ENCODE measurements at places on chromosomes 3 and 15. TPM values are rescaled to one million over a fixed set of nuclear protein-coding genes. Genes with fewer than 3 reads are reported as not detected.

Gene ZFYVE19
- total RNA-seq = 20.1 TPM

Gene LRRC2
- total RNA-seq = not detected

- peaks cover 4% of the 10 kb centered on the region for H3K27me3 ChIP-seq
- no peak for DNase-seq
- H3K4me1 ChIP-seq = no peaks in the 10 kb centered on the region
- H3K4me3 ChIP-seq = no peak overlapping the region
- H3K36me3 ChIP-seq = no peaks in the 10 kb centered on the region
These were observed 74.8 kb upstream of the CACNA2D3 start for GRCh38 chr3:54047568-54047967.

DNA sequence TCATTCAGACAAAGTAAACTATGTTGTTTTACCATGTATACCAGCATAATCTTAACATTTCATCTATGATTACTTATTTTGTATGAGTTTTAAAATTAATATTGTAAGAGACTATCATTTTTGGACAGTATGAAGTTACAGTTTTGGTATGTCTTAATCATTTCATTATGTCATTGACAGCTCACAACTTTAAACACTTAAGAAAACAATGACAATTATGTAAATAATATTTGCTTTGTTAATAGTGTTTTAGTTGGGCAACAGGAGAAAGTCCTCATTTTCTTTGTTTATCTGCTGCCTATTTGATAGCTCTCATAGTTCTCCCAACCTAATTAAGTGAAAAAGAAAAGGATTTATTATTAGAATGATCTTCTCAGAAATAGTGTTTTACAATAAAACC is 80.2 kb downstream of the MEF2A start:
- H3K4me1 ChIP-seq = peaks cover 14% of the 10 kb centered on the region
- no peak overlapping the region for H3K27ac ChIP-seq
- H3K27me3 ChIP-seq = no peaks in the 10 kb centered on the region
- H3K36me3 ChIP-seq = peaks cover 45% of the 10 kb centered on the region

DNA sequence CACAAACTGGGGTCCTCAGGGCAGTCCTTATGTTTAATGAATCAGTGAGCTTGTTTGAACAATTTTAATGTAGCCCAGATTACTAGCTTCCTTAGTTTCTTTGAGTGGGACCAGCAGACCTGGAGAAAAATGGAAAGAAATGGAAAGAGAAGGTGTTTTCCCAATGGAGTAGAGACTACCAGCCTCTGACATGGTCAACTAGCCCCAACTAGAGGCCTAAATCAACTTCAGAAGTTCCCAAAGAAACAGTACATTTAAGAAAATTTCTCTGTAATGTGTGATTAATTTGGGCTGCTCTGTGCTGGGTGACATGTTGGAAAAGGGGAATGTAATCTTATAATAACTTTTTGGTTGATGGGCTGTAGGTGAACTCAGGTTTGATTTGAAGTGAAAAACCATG is 310.9 kb downstream of the MFSD1 start:
- no peaks in the 10 kb centered on the region for H3K27me3 ChIP-seq
- H3K36me3 ChIP-seq = no peaks in the 10 kb centered on the region
- H3K4me1 ChIP-seq = no peaks in the 10 kb centered on the region

- no peak overlapping the region for H3K4me3 ChIP-seq
- no peaks in the 10 kb centered on the region for H3K27me3 ChIP-seq
- no peaks in the 10 kb centered on the region for H3K36me3 ChIP-seq
These were observed 208.8 kb downstream of the GABRG3 start for GRCh38 chr15:27179789-27180188.

DNA sequence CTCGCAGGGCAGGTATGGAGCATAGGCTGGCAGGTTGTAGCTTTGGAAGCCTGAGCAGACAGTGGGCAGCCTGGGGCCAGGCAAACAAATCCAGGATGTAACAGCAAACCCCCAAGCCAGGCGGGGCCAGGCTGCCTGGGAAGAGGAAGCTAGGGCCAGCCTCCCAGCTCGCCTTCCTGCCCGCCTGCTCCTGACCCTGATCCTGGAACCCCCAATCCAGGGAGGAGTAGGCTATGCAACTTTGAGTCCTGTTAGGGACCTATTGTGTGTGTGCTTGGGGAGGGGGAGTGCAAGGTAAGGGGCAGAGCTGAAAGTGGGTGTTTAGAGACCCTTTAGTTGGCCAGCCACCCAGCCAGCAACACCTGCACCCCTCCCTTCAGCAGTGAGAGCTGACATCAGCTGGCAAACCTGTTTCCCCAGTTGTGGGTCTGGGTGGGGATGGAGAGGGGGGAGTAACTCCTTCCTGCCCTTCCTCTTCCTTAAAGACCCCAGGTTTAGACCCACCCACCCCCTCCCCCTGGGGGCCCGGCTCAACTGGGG is 2.5 kb downstream of the NBEAL2 start:
- H3K4me1 ChIP-seq = peaks cover 64% of the 10 kb centered on the region
- no peak overlapping the region for H3K4me3 ChIP-seq
- H3K36me3 ChIP-seq = peaks cover 5% of the 10 kb centered on the region
- no peaks in the 10 kb centered on the region for H3K27me3 ChIP-seq
- H3K27ac ChIP-seq = no peak overlapping the region

Gene AMIGO3
- total RNA-seq = 0.23 TPM

- no peaks in the 10 kb centered on the region for H3K36me3 ChIP-seq
- H3K4me3 ChIP-seq = no peak overlapping the region
- no peak for DNase-seq
- no peaks in the 10 kb centered on the region for H3K27me3 ChIP-seq
- H3K4me1 ChIP-seq = peaks cover 10% of the 10 kb centered on the region
- no peak overlapping the region for H3K27ac ChIP-seq
These were observed 66.5 kb upstream of the BCL6 start for GRCh38 chr3:187811585-187812250.

DNA sequence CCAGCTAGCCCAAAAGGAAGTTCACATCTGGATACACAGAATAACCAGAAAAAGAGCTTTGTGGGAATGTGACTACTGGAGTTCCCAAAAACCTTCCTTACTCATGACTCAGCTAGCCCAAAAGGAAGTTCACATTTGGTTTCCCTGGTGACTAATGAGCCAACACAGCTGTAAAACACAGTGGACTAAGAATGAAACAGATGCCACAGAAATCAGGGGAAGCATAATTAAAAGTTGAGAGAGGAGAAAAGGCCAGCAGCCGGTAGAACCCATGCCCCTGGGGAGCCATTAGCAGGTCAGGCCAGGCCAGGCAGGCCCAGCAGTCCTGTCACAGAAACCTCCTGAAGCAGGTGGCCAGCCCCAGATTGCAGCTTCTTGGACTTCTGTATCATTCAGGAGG is 130.3 kb downstream of the GHSR start:
- H3K4me1 ChIP-seq = peaks cover 8% of the 10 kb centered on the region
- DNase-seq = no peak
- H3K27ac ChIP-seq = no peak overlapping the region
- peaks cover 5% of the 10 kb centered on the region for H3K36me3 ChIP-seq
- H3K27me3 ChIP-seq = no peaks in the 10 kb centered on the region
- H3K4me3 ChIP-seq = no peak overlapping the region

DNA sequence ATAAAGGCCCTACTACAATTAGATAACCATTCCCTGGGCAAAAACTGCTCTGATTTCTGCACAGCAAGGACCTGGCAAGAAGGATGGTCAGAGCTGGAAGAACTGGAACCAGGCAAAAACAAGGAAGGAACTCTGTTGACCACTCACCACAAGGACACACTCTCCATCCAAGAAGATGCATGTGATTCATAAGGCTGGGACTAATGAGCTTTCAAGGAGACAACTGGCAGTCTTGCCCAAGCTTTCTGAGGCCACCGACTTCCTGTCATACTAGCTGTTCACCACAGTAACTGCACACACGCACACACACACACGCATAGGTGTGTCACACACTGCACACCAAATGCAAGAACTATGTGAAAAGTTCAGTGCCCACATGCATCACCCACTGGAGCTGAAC is 256.6 kb downstream of the OCA2 start:
- no peaks in the 10 kb centered on the region for H3K4me1 ChIP-seq
- no peak overlapping the region for H3K4me3 ChIP-seq
- DNase-seq = no peak
- H3K27ac ChIP-seq = no peak overlapping the region
- H3K36me3 ChIP-seq = no peaks in the 10 kb centered on the region

Gene VWA5B2
- total RNA-seq = not detected

Gene TMCO5A
- not detected for total RNA-seq

DNA sequence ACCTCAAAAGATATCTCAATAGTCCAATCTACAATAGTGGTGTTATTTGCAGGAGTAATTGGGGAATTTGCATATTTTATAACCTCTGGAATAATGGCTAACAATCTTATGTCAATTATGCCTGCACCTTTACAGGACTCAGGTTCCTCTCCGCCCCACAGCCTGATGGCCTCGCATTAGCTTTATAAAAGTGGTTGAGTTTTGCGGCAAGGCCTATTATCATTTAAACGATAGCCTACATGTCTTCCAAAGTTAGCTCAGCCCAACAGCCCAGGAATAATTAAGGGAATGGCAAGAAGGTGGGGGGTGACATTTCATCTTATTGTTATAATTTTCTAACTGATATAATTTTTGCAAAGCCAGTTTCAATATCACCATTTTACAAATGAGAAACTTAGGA is 97.3 kb downstream of the RTP4 start:
- H3K27ac ChIP-seq = no peak overlapping the region
- no peaks in the 10 kb centered on the region for H3K36me3 ChIP-seq
- no peak for DNase-seq

GRCh38 chr3:152656972-152657355 is 178.0 kb upstream of the P2RY1 start:
- no peak for DNase-seq
- no peak overlapping the region for H3K4me3 ChIP-seq
- no peak overlapping the region for H3K27ac ChIP-seq

GRCh38 chr3:141921316-141921715 is 44.9 kb downstream of the ATP1B3 start:
- no peaks in the 10 kb centered on the region for H3K4me1 ChIP-seq
- H3K4me3 ChIP-seq = no peak overlapping the region
- no peaks in the 10 kb centered on the region for H3K27me3 ChIP-seq

DNA sequence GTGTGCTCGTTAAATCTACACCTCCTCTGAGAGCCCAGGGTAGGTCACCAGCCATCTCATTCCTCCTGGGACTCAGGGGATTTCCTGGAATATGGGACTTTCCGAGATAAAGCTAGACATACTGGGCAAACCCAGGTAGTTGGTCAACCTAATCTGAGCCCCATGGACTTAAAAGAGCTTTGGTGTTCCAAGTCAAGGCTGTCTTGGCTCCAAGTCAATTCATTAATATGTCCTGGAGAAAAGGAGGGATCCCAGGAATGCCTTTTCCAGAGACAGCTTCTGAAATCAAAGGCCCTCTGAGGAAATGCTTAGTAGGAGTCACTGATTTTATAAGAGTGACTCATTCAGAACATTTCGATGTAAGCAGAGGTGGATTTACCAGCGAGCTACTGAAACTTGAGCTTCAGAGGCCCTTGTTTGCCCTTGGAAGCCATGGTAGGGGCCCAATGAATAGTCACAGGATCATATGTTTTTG is 137.3 kb upstream of the UBE2E1 start:
- H3K4me1 ChIP-seq = no peaks in the 10 kb centered on the region
- H3K4me3 ChIP-seq = no peak overlapping the region
- H3K36me3 ChIP-seq = no peaks in the 10 kb centered on the region
- H3K27me3 ChIP-seq = peaks cover 14% of the 10 kb centered on the region

DNA sequence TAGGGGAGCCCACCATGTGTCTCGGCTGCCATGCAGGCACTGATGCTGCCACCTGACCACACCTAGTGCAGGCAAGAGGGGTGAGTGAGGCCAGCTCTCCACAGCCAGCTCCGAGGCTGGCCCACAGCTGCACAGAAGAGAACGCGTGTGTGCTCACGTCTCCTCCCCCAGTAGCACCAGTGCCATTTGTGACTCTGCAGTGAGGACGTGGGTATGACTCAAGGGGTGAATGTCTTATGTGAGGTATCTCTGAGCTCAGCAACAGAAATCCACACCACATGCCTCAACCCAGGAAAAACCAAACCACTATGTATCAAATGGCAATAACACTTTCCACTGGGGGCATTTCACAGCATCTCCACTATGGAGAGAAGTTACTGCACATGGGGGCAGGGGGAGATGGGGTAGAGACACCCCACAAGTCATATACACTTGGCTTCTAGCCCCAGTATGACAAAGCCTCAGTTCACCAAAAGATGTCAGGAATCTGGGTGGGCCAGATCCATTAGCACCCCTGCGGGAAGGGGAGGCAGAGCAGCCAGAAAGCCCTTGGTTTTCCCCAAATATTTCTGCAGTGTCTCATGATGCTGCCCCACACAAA is 87.6 kb downstream of the LRIG1 start:
- H3K36me3 ChIP-seq = peaks cover 3% of the 10 kb centered on the region
- H3K4me3 ChIP-seq = no peak overlapping the region
- peak overlapping the region; percentile 34 for H3K27ac ChIP-seq
- H3K27me3 ChIP-seq = no peaks in the 10 kb centered on the region
- peaks cover 7% of the 10 kb centered on the region for H3K4me1 ChIP-seq
- DNase-seq = no peak

- H3K27me3 ChIP-seq = peaks cover 2% of the 10 kb centered on the region
- H3K36me3 ChIP-seq = no peaks in the 10 kb centered on the region
- DNase-seq = no peak
These were observed 26.8 kb downstream of the LRTM1 start for GRCh38 chr3:54900838-54901591.

- no peak overlapping the region for H3K27ac ChIP-seq
- DNase-seq = no peak
- H3K36me3 ChIP-seq = no peaks in the 10 kb centered on the region
- peaks cover 4% of the 10 kb centered on the region for H3K4me1 ChIP-seq
These were observed 6.1 kb downstream of the CRYBG3 start for GRCh38 chr3:97827741-97828471.

Measured in activated CD8-positive, alpha-beta T cell treated with anti-CD3 and anti-CD28 coated beads for 36 hours (primary cell).